SK-N-SH treated with all-trans-retinoic acid at 6 μM for 48 hours (cell line): ENCODE measurements at places on chromosomes 1 and 21.
A peak's percentile ranks its signal among the peaks of the same experiment; 100 is the strongest.

DNA sequence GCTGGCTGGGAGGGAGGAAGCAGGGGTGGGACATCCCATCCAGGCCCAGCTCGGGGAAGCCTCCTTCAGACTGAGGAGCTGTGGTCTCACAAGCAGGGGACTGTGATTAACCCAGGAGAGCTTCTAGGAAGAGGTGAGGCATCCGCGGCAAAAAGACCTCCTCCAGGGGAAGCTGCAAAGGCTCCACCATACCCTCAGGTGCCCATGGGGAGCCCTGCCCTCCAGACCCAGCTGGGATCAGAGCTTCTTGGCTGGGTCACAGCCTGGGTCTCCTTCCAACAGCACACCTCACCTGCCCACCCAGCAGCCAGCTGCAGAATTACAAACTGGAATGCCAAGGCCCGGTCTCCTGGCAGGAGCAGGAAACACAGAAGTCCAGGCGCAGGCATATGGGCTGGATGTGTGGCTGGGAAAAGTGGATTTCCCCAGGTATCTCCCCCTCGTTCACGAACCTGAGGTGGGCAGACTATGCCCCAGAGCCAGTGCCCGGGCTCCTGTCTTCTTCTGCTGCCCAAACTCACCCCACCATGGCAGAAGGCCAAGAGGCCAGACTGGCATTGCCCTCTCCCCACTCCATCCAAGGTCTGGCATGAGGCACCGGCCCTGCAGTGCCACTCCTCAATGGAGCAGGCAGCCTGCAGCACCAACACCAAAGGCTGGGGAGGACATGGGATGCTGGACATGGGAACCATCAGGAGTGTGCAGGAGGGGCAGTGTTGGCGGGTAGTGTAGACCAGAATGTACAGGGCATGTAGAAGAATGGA is 15.4 kb upstream of the ARF1 start:
- no peak for ATAC-seq

DNA sequence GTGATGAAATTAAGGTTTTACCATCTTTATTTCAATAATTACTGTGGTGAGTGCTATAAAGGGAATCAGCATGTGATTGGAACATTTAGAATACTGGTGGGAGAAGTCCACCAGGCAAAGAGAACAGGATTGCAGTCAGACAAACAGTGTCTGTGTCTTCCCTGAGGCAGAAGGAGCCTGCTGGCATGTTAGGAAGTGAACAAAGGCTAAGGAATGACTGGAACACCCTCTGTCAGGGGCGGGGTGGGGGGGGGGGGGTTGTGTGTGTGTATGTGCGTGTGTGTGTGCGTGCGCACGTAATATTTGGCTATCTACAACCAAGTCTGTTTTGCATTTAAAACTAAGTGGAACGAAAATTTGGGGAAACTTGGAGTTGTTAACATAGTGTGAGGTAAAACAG is 30.2 kb downstream of the SRRM1 start:
- ATAC-seq, result no peak

GRCh38 chr21:32817208-32817607 is 45.7 kb upstream of the PAXBP1 start:
- ATAC-seq, result no peak

DNA sequence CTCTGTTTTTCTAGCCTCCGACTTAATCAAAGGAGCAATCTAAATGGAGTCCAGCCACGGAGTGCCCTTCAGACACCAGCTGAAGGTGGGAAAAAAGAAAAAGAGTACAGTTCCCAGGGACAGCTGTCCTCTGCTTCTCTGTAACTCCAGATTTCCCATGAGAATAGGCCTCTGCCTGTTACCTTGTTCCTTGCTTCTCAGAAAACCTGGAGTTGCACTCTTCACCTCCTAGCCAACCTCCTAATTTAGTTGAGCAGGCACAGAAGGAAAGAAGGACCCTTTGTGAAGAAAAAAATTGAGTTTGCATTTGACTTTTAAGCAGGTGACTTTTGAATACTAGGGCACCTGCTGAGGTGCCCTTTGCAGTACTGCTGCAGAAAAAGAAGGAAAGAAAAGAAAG is 8.3 kb downstream of the BARHL2 start:
- no peak for ATAC-seq

- no peak for ATAC-seq
Measured at GRCh38 chr1:16013220-16013907, 4.5 kb downstream of the HSPB7 start.

DNA sequence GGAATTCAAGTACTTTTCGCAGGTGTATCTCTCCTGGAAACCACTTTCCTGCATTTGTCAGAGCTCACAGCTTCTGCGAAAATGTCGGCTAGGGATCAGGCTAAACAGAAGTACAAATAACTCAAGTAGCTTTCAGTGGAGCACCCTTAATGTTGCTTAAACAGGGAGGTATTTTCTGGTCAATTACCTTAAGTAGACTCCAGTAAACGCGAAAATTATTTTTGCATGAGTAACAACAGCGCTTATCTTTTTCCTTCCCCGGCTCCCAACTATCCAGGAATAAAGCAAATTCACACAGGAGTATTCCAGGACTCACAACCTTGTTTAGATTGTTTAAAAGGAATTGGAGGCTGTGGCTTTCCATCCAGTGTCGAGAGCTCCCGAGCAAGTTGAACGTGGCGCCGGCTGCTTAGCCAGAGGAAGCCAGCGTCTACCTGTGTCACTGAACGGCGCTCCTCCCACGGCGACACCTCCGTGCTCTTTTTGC is 7.3 kb upstream of the SIM2 start:
- no peak for ATAC-seq

GRCh38 chr1:207404849-207405525 is 49.1 kb upstream of the CR2 start:
- peak; percentile 98 for ATAC-seq

DNA sequence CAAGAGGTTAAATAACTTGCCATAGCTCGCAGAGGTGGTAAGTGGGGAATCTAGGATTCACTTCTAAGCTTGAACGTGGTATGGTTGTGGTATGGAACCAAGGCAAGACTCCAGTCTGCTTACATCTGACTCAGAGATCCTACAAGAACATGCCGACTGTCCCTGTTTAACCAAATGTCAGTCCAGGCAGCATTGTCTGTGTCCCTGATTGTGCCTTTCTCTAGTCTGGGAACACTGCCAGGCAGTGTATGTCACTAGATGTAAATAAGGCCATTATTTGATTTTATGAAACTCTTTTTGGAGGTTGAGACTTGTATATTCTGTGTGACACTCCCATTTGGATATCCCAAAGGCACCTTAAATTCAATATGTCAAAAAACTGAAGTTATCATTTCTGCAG is 96.0 kb downstream of the NOS1AP start:
- ATAC-seq, result no peak

GRCh38 chr1:4755864-4756504 is 101.6 kb downstream of the AJAP1 start:
- no peak for ATAC-seq

GRCh38 chr1:5973771-5974170 is 18.5 kb downstream of the NPHP4 start:
- ATAC-seq, result no peak

DNA sequence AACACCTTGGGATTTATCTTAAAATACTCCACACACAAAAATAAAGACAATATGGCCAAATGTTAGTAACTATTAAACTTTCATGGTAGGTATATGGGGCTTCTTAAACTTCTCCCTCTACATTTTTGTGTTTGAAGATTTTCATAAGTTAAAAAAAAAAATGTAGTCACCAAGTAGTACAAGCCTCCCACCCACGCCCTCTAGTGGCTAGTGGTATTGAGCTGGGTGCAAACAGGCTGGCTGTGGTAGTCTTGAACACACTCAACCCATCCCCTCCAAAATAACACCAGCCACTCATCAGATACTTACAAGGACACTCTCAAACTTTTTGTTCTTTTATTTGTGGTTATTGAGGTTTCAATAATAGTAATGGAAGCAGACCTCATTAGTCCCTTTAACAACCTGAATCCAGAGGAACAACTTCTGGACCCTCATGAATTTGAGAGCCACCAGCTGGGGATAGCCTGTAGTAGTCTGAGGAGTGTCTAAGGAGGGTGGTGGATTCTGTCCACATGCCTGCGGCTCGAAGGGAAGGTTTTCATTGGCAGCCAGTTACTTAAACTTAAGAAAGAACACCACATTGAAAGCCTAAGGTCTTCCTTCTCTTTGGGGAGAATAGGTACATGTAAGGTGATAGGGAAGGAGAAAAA is 15.6 kb downstream of the RD3 start:
- ATAC-seq, result peak; percentile 92

- ATAC-seq, result no peak
Measured at GRCh38 chr21:37166733-37167132, 93.7 kb downstream of the TTC3 start.

DNA sequence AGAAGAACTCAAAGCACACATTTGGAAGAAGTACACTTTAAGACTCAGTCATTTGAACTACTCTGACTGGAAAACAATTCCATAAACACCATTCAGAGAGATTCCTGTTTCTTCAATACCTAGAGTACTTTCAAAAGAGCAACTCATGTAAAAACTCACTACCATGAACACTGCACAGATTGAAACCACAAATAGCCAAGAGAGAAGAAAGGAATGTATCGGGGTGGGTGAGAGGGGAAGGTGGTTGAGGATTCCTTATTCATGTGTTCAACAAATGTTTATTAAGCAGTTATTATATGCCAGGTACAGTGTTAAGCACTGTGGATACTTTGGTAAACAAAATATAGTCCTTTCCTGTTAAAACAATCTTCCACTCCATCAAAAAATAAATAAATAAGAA is 64.7 kb downstream of the NRIP1 start:
- no peak for ATAC-seq

DNA sequence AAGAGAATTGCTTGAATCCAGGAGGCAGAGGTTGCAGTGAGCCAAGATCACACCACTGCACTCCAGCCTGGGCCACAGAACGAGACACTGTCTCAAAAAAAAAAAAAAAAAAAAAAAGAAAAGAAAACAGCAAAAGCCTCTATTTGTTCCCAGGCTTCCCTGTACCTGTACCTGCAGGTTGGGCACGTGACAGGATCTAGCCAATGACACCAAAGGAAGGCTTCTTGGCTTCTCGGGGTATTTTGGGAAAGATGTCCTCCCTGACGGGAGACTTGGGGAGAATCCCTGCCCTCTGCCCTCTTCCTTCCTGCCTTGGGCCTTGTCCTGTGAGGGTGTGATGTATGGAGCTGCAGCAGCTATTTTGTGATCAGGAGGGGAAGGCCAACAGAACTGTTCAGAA is 22.8 kb downstream of the TMCO4 start:
- ATAC-seq, result no peak

DNA sequence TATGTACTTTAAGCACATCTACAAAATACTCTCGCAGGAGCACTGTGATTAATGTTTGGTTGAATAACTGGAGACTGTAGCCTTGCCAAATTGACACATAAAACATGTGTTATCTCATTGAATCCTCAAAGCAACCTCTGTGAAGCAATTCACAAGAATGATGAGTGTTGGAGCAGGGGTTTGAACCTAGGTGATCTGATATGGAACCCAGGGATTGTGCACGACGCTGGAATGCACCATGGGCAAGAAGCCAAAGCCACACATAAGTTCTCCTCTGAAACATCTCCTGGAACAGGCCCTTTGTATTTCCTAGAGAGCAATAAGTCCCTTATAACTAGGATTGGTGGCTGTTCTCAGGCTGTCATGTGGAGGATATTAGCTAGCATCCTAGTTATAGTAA is 124.6 kb upstream of the IVNS1ABP start:
- ATAC-seq, result peak; percentile 70

DNA sequence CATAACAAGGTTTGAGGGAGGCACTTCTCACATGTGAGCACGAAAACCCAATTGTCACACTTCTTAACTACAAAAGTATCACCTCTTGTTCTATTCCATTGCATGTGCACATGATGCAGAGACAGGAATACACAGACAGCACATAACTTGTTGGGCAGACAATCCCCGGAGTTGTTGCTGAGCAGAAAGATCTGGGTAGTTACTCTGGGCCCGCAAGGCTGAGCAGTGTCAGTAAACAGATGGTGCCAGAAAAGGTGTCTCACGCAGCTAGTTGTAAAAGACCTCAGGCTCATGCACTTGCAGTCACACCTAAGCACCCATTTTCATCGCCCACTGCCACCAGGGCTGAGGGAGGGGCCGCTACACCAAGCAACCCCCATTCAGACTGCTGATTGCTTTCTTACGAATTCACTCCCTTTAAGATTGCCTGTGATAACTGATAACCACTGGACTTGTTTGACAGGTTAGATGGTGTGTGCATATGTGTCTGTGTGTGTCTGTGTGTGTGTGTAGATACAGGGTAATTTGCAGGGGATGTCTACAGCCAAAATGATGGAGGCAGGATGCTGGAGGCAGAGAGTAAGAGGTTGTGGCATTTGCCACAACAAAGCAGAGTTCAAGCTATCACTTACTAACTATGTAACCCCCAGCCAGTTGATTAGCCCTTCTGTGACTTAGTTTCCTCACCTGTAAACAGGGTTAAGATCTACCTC is 4.2 kb downstream of the LGR6 start:
- ATAC-seq, result no peak

- no peak for ATAC-seq
Measured at GRCh38 chr1:41749991-41750745, 168.6 kb downstream of the HIVEP3 start.

- no peak for ATAC-seq
Measured at GRCh38 chr1:43573066-43573800, 42.5 kb downstream of the PTPRF start.

GRCh38 chr1:221735999-221736398 is 5.9 kb downstream of the DUSP10 start:
- no peak for ATAC-seq

GRCh38 chr1:229562686-229563085 is 4.2 kb upstream of the ABCB10 start:
- no peak for ATAC-seq

- ATAC-seq, result no peak
Measured at GRCh38 chr1:44826375-44827196, 16.5 kb downstream of the PTCH2 start.

DNA sequence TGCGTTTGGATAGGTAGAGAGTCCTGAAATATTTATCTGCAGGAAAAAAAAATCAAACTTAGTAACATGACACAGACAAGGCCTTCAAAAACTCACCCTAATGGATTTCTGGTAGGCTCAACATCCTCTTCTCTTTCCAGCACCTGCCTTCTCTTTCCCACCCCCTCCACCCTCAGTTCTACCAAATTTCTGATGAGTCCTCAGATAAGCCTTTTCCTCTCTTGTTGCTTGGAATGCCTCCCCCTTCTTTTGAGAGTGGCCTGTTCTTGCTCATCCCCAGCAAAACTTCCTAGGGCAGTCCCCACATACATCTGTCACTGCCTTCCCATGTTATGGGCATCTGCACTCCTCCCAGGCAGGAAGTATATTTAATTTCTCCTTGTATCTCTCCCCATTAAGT is 7.6 kb upstream of the LBR start:
- ATAC-seq, result no peak; the same call in 2 of the 3 replicates

DNA sequence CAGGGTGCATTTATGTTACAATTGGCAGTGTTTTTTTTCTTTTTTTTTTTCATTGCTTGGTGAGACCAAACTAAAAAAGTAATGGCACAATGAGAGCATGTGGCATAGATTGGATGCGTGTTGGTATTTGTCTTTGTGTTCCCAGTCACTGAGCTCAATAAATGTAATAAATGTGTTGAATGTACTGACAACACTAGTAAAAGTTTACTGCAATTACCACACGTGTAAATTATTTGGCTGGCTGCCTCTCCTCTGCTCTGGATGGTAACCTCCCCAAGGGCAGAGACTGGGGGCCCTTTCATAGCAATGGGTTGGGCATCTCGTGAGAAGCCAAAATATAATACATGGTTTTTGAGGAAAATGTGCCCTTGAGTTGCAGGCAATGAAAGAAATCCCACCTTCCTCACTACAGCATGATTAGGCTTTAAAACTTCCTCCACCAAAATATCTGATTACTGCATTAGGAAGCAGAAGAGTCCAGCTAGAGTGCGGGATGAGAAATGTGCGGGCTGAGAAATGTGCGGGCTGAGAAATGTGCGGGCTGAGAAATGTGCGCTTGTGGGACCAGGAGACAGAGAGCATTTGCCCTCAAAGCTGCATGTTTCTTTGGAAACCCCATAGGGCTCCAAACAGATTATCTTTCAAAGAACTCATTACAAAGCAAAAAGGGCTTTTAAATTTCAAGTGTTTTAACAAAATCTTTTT is 58.5 kb downstream of the CDC7 start:
- no peak for ATAC-seq
